ENCODE measurements at places on chromosomes 3 and 15.

DNA sequence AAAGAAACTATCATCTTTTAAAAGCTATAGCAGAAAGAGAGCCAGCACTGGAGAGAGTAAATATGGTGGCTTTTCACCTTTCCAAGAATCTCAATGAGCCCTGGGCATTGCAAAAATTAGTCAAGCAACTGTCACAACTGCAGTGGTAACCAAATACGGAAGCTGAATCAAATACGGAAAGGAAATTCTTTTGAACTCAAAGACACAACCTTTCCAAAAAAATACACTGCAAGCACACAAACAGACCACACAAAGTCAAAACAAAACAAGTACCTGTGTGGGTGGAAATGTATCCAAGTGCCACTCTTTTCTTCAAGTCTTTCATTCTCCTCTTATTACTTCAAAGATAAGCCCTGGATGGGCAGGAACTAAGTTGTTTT, 17.6 kb downstream of the VGLL4 start:
- DNase-seq = no peak

DNA sequence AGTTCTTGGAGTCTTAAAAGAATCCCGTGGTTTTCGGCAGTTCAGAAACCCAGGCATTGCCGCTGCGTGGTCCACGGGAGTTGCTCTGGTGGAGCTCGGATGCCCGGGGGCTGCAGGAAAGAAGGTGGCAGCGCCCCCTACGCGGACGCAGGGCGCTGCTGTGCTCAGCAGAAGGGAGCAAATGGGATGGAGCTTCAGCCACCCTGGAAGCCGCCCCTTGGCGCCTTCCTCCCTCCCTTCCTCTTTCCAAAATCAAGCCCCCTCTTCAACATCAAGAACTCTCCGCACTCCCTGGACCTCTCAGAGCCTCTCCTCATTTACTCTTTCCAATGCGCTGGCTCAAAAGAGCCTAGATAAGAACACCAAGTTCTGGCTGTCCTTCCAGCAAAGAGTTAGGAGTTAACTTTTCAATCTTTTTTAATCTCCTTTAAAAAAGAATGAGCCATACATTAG, 880 bp upstream of the CHRNA7 start:
- DNase-seq = peak; percentile 62

GRCh38 chr3:115859002-115859807, 235.9 kb downstream of the GAP43 start:
- DNase-seq = no peak

DNA sequence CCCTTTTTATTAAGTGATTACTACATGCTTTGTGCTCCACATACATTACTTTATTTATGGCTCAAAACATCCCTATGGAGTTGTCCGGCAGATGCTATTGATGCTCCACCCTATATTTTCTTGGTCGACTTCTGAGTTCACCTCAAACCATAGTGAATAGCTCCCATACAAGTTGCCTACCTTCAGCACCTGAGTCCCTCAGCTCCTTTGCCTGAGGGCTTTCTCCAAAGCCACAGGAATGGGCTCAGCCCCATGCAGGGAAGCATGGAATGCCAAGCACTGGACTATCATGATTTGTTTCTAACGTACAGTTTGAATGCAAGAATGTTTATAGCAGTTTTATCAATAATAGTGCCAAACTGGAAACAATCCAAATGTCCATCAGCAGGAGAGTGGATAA, 124.8 kb upstream of the TNIK start:
- no peak for DNase-seq

DNA sequence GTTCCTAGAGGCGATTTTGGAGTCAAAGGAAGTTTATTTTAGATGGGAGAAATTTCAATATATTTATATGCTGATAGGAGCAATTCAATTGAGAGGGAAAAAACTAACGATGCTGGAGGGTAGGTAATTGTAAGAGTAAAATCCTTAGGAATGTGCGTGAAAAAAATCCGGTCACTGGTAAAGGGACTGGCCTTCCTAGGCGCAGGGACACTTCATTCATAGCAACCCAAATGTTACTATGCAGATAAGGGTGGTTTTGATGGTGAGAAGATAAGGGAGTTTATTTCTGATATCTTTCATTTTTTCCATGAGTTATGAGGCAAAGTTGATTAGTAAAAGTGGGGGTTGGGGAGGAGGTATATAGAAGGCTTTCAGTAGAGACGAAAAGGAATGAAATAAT, 1.1 kb upstream of the PIAS1 start:
- DNase-seq = no peak

DNA sequence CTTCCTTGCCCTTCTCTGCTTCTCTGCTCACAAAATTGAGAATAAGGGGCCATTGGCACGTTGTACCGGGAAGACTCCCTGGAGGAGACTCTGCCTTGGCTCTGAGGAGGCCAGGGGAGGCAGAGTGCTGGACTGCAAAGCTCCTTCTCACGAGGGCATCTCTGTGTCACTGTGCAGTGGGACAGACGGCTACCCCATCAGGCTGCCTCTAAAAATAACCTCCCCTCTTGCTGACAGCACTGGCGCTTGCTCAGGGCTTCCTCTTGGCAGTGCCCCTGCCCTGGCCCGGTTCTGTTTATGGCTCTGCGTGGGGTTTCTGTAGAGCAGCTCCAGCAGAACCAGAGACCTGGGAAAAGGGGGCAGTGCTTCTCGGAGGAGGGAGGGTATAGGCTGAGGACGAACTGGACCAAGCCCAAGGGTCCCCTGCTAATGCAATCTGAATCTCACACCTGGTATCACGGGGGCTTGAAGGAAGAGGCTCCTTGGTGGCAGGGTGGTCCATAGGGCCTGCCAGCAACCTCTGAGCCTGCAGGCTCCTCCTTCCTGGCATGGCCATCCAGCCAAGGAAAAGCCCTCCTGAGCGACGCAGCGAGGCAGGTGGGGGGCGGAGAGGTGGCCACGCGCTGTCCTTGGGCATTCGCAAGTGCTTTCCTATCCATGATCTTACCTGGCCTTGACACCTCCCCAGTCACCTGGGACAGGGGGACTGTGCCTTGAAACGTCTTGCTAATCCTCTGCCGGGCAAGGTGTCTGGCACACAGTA, 63.3 kb upstream of the TLE3 start:
- DNase-seq = no peak

GRCh38 chr3:192409838-192410683, 317.3 kb downstream of the FGF12 start:
- no peak for DNase-seq

- DNase-seq = no peak
These were observed 960.1 kb downstream of the FHIT start for GRCh38 chr3:60291115-60291514.

DNA sequence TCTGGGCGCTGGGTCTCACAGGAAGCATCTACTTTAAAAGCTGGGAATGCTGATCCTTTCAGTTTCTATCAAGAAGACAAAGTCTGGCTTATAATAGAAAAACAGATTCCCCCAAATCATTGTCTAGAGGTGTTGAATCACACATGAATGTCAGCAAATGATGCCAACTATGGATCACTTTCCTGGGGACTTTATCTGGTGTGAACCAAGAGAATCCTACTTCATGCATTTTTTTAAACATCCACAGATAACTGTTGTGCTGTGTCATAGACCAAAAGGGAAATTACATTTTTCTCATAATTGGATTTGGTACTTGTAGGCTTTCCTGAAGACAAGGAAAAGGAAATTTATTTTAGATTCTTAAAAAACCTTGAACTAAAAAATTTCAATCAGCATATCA, 132.7 kb downstream of the CD47 start:
- no peak for DNase-seq

GRCh38 chr3:184511741-184512140, 49.8 kb upstream of the EPHB3 start:
- no peak for DNase-seq

GRCh38 chr3:187646906-187647660, 23.1 kb downstream of the SST start:
- DNase-seq = no peak

- no peak for DNase-seq
These were observed 52.6 kb upstream of the TGFBR2 start for GRCh38 chr3:30553641-30554316.

DNA sequence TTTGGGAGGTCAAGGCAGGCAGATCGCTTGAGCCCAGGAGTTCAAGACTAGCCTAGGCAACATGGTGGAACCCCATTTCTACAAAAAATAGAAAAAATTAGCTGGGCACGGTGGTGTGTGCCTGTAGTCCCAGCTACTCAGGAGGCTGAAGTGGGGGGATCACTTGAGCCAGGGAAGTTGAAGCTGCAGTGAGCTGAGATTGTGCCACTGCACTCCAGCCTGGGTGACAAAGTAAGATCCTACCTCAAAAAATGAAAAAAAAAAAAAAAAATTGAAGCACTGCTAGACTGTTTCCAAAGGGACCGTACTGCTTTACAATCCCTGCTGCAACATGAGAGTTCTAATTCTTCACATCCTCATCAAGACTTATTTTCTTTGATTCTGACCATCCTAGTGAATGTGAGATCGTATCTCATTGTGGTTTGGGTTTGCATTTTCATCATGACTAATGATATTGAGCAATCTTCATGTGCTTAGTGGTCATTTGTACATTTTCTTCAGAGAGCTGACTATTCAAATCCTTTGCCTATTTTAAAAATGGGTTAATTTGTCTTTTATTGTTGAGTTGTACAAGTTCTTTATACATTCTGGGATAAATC, 10.8 kb downstream of the CMTM8 start:
- DNase-seq = no peak

All from NCI-H1930 (cell line).